ENCODE measurements at places on chromosomes 2 and 18.

- DNase-seq = no peak
These were observed 13.4 kb downstream of the ARHGEF4 start for GRCh38 chr2:130849896-130850787.

GRCh38 chr2:198692907-198693510, 764.7 kb downstream of the SATB2 start:
- DNase-seq = peak; percentile 30

DNA sequence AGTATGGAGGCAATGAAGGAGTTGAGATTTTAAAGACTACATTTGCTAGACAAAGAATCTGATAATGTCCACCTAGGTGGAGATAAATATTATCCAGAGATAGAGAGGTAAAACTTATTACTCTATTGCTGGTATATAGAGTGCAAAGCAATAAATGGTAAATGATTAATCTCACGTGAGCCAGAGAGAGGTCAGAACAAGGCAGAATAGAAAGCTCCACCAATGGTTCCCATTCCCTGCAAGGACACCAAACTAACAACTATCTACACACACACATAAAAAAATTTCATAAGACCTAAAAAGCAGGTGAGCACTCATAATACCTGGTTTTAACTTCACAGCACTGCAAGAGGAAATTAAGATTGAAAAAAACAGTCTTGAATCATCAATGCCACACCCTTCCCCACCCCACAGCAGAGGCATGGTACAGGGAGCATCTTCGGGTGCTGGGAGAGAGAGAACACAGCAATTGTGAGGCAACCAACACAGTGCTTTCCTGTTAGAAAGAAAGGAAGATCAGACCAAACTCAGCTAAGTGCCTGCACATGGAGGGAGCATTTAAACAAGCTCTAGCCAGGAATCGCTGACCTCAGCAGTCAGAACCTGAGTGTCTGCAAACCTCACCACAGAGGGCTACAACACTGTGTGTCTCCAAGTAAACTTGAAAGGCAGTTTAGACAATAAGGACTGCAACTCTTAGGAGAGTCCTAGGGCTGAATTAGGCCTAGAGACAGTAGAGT, 1432.6 kb upstream of the TMEFF2 start:
- no peak for DNase-seq

GRCh38 chr2:1678609-1679008, 65.7 kb downstream of the PXDN start:
- DNase-seq = no peak

DNA sequence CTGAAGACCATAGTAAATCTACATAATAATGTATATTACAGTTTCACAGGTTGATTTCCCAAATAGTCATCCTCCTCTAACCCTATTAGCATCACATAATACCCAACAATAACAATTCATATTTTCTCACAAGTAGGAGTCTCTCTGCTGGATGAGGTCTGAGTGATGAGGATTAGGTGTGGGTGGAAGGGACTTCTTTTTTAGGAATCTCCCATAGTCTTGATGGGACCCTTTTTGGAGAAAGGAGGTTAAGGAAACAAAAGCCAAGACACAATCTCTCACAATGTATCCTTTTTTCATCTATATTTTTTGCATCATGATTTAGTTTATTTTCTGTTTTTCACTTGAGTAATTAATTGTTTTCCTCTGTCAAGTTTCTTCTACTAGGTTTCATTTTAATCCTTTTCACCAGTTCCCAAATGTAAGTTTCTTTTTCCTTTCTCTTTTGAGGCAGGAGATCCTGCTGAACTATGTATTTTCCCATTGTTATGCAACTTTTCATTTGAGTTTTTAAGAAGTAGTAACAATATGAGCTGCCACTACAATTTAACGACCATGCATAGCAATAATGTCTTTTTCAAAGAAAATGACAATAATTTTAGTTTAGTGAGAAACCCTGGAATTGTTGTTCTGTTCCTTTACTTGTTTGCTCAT, 2.5 kb upstream of the IFIH1 start:
- DNase-seq = no peak

DNA sequence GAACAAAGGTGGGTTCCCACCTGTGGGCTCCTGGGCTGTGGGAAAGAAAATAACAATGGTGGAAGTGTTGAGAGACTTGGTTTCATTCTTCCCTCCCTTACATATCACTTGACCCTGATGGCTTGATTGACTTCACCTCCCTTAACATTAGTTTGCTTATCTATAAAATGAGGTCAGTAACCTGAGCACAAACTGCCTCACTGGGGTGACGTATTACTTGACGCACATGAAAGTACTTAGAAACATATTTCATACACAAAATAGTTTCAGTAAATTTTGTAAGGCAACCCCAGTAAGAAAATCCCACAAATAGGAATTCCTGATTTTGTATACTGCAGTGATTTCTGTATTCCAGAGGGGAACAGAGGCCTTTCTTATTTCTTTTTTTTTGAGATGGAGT, 29.4 kb upstream of the LPIN2 start:
- no peak for DNase-seq

GRCh38 chr2:225076125-225076524, 33.9 kb upstream of the DOCK10 start:
- DNase-seq = no peak

- DNase-seq = no peak
These were observed 91.1 kb upstream of the CDH2 start for GRCh38 chr18:28267878-28268625.

GRCh38 chr18:68725346-68725745, 10.4 kb upstream of the TMX3 start:
- DNase-seq = no peak

DNA sequence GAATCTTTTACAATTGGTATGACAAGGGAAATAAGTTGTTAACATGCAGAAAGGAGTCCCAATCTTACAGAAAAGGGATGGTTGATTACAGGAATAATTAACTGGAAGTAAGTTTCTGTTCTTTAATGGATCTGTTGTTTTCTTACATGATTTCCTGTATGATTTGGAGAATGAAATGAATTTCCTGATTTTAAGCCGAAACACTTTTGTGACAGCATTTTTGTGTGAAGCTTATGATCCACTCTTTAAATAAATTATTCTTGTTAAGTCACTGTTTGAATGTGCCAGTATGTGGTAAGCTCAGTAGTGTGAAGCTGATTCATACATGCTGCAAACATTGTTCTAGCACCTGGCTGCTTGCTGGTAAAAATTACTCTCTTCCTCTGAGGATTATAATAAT, 516.2 kb downstream of the DCDC2C start:
- no peak for DNase-seq

DNA sequence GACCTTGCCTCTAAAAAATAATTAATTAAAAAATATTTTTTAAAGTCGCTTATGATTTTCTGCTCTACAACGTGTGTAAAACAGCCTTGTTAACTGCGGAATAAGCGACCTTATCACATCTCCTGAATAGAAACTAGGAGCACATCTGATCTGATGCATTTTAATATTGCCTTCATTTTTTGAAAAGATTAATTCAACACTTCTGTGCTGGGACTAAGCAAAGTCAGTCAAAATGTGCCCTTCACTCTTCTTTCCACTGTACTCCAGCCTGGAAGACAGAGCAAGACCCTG, 12.6 kb downstream of the CLEC4F start:
- no peak for DNase-seq

GRCh38 chr2:220215785-220216184, 588.4 kb downstream of the SLC4A3 start:
- DNase-seq = no peak

DNA sequence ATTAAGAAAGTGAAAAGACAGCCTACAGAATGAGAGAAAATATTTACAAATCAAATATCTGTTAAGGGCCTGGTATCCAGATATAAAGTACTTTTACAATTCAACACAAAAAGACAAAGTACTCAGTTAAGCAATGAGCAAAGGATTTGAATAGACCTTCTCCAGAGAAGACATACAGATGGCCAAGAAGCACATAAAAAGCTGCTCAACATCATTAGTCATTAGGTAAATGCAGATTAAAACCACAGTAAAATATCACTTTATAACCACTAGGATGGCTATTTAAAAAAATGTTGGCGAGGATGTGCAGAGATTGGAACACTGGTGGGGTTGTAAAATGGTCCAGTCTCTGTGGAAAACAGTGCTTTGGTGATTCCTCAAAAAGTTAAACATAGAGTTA, 38.9 kb downstream of the RAB31 start:
- DNase-seq = no peak

GRCh38 chr2:84537251-84537650, 21.0 kb downstream of the DNAH6 start:
- no peak for DNase-seq

- DNase-seq = no peak
These were observed 45.7 kb downstream of the RDH14 start for GRCh38 chr2:18514526-18515461.

DNA sequence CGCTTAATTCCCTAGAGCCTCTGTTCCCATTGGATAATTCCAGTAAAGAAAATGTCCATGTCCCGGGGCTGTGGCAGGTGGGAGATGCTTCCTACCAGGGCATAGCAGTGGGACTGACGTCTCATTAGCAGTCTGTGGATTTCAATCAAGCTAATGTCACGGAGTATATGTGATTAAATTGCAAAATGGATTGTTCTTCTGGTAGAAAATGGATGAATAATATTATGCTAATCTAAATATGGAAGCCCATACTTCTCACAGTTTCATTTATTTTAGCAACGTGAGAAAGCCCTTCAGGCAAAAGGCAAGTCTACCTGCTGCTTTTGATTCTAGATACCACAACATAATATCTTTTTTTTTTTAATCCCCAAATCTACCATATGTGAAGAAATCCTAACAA, 185.5 kb downstream of the DNER start:
- no peak for DNase-seq

GRCh38 chr2:147214914-147215313, 629.9 kb upstream of the ACVR2A start:
- DNase-seq = no peak

DNA sequence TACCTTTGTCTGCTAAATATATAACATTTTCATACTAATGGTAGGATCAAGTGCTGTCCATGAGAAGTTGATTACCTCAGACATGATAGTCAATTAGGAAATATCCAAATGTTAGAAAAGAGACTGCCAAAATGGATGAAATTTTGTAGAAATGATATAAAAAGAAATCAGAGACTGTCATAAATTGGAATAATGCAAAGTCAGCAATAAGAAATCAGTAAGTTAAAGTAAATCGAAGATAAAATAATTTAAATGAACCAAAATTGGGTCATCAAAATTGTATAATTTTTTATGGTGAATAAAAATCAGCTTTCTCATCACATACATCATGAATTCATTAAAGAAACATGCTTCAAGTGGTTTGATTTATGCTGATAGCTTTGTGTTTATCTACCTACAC, 165.3 kb upstream of the CDH2 start:
- no peak for DNase-seq

DNA sequence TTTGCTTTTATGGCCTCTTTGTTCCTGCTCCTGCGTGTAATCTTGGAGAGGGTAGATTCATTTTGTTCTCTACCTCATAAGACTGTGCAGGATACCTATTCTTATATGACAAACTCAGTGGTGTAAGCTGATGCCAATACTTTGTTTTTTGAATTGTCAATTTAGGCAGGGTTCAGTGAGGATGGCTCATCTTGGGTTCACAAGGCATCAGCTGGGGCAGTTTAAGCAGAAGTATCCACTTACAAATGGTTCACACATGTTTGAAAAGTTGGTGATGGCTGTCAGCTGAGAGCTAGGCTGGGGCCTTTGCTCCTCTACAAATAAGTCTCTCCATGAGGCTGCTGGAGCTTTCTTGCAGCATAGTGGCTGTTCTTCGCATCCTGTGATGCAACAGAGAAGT, 920.6 kb upstream of the PIK3C3 start:
- DNase-seq = no peak

DNA sequence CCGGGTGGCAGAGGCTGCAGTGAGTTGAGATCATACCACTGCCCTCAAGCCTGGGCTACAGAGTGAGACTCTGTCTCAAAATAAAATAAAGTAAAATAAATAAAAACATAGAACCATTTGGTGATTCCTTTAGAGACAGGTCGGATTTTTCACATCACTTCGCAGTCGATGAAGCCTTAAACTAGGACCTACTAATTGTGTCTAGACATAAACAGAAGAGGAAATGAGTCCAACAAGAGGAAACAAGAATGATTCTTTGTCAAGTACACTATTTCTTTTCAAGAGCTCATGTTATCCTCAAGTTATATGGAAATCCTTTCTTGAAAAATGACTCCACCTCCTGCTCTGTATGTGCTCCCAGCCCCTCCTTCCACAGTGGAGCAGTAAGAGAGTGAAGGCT, 758.9 kb downstream of the DPP10 start:
- no peak for DNase-seq

- no peak for DNase-seq
These were observed 3.1 kb upstream of the TMEM150A start for GRCh38 chr2:85605406-85606115.

DNA sequence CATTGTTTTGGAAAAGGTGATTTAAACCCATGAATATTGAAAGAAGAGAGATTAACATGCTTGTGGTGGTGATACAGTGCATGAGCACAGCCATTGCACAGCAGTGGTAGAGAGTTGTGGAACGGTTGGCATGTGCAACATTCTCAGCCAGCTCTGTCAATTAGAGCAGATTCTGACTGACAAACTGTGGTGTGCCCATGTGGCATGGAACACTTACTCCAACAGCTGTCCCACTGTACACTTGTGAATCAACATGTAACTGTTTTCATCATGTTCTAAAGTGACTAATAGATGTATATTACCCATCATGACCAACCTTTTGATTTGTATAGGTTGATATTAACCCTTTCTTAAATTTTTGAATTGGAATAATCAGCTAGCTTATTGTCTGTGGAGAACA, 55.6 kb downstream of the PKP4 start:
- DNase-seq = no peak

DNA sequence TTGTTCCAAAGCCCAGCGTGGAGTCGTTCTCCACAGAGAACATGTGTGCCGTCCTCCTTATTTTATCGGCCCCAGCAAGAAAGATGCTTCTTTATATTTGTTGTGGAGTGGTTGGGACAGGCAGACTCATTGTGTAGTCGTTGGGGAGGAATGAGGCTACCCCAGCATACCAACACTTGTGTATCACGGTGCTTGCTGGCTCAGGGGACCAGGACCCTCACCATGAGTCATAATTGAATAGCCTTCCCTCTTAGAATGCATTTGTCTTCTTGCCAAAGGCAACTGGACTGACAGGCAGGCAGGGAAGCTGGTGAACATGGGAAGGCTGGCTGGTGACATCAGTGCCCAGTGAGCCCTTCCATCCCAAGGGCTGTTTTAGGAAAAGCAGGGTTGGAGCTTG, 4.7 kb downstream of the CAPN10 start:
- DNase-seq = no peak

GRCh38 chr2:238504181-238504931, 77.6 kb downstream of the ASB1 start:
- DNase-seq = no peak

- DNase-seq = no peak
These were observed 27.4 kb downstream of the USP34 start for GRCh38 chr2:61443342-61444041.

GRCh38 chr2:86211033-86211795, 12.0 kb downstream of the MRPL35 start:
- DNase-seq = no peak

DNA sequence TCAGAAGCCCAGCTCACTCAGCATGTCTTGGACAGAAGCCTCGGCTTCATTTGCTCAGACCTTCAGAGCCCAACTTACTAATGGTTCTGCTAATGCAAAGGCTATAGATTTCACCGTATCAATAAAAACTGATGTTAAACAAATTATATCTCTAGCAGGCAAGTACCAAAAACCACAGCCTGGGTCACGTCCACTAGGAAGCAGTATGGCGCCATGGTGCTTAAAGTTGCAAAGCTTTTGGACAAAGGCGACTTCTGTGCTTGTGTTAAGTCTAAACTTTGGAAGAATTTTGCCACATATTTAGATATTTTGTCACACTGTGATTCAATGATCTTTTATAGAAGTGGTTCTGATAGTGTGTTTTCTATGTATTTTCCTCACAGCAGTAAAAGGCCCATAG, 276.8 kb upstream of the PARD3B start:
- no peak for DNase-seq

Data from HEK293T (cell line).